ENCODE measurements at places on chromosomes 7 and 10.

DNA sequence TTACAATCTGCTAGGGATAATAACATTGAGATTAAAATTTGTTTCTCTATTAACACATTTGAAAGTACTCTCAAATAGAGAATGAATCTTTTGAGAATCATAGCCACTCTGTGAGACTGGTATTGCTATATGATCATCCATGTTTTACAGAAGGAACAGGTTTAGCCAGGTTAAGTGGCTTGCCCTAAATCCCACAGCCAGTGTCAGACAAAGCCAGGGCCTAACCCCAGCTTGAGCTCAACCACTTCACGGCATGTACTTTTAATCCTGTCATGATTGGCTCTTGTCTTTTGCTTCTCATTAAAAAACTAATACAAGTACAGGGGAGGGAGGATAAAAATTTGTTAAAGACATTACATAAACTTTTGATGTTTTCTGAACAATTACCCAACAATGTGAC lies 3.8 kb upstream of the ZNRF2 start:
- DNase-seq, result no peak

- no peak for DNase-seq
These were observed 37.3 kb upstream of the SEMA3D start for GRCh38 chr7:85224171-85224570.

DNA sequence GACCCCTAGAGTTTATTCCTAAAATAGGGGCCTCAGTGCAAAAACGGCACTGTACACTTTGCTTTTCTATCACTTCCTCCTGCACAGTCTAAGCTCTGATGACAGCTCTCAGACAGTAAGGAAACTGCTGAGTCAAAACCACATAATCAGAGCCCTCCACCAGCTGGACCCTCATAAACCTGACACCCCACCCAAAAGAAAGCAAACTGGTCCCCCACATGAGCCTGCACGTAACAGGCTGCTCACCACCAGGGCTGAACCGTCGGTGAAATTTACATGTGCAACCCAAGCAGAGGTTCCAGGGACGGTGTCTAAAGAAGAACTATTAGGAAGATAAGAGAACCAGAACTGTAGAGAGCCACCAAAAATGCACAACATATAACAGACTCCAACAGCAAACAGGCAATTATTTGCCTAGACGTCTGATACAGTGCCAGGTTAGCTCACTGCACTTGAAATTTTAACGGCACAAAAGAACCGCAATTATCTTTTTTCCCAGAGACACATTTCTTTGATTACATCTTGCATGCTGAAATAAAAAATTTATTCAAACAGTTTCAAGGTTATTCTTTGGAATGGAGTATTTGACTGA lies 19.6 kb downstream of the SGMS1 start:
- DNase-seq, result peak; percentile 54

DNA sequence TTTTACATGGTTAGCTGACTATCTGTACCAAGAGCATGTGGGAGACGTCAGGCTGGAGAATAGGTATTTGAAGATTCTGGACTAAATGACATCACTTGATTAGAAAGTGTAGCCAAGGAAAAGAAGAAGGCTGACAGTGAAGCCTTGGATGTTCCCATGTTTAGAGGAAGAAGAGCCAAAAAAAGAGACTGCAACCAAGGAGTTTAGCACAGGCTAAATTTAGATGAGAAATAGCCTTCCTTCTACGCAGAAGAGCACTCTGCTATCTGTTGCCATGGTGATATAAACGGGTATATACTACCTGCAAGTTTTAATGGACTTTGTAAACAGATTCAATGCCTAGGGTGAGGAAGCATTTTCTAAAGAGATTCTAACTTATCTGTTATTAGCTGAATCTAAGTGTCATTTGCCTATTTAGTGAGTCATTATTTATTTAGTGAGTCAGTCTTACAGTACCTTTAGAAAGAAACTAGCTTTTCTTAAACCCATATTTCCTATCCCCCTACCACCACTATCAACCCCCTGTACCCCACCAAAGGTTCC lies 69.8 kb downstream of the CDK6 start:
- no peak for DNase-seq

GRCh38 chr10:103637011-103637410 lies 143.5 kb downstream of the NEURL1 start:
- no peak for DNase-seq

- DNase-seq, result no peak
These were observed 77.7 kb downstream of the VWA2 start for GRCh38 chr10:114316744-114317143.

GRCh38 chr7:100476903-100477870 lies 1.8 kb downstream of the TSC22D4 start:
- peak; percentile 61 for DNase-seq
